IPS-NIHi11 (cell line): ENCODE measurements at places on chromosomes 7 and 10.

DNA sequence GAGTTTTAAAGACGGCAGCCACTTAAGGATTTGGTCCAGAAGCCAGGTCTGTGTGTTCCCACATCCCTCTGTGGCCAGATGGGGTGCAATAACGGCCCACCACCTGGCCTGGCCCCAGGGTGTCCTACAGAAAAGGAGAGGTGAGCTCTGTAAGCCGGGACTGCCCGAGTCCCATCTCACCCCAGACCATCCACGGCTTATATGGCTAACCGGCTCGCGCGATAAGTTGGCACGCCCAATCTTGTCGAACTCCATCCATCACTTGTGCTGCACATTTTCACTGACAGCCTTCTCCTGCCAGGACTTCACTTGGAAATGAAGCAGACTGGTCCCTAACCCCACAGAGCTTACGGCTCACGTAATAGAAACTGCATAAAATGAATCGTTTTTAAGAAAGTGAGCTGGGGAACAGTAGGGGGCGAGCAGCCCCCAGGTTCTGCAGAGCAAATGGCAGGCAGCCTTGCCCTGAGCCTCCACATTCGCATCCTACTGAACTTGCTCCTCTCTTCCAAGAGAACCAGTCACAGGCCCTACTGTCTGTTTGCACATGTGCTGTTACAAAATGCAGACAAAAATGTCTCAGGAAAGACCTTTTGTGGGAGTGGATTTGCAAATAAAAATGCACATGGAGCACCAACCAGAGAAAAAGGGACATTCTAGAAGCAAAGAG is 98.2 kb downstream of the TNS3 start:
- no peak for DNase-seq

DNA sequence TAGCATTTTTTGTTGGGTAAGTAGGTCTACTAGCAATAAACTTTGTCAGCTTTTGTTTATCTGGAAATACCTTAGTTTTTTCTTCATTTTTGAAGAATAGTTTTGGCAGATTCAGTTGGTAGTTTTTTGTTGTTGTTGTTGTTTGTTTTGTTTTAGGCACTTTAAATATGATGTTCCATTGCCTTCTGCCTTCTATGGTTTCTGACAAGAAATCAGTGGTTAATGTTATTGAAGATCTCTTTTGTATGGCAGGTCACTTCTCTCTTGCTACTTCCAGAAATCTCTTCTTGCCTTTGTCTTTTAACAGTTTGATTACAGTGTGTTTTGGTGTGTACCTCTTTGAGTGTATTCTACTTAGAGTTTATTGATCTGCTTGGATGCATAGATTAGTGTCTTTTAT is 41.8 kb upstream of the ZNF365 start:
- no peak for DNase-seq

- DNase-seq, result no peak
Measured at GRCh38 chr10:124305131-124305530, 113.6 kb downstream of the OAT start.

DNA sequence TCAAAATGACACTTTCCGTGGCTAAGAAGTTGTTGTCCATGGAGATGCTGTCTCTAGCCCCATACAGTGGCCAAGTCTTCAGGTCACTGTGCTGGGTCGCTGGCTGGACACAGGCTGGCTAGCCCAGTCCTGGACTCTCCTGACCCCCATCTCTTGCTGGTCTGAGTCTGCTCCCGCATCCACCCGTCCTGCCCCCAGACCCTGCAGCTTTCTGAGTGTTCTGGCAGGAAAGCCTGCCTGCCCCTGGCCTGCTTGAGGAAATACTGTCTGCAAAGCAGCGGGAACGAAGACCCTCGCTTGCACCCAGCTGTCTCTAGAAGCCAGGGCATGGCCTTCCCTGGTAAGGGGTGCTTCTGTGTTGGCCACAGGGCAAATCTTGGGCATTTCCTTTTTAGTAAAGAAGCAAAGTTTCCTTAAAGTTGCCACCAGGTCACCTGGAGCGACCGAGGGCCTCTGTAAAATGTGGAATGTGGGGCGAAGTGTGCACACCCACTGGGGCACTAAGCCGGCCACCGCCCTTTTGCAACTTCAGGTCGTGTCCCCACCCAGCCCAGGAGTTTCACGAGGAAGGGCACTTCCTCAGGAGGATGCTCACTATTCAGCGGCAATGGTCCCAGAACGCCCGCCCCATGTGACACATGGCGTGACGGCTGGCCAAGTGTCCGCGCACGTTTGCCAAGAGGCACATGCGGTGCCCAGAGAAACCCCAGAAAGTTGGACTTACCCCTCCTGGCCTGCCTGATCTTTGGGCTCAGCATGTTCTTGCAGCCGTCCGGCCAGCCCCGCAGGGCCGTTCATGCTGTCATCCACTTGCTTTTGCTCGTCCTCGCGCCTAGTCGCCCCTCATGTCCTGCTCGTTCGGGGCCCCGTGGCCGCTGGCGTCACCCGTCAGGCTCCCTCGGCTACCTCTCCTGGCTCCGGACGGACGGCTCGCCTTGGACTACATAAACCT is 558 bp downstream of the ARHGAP22 start:
- DNase-seq, result no peak

DNA sequence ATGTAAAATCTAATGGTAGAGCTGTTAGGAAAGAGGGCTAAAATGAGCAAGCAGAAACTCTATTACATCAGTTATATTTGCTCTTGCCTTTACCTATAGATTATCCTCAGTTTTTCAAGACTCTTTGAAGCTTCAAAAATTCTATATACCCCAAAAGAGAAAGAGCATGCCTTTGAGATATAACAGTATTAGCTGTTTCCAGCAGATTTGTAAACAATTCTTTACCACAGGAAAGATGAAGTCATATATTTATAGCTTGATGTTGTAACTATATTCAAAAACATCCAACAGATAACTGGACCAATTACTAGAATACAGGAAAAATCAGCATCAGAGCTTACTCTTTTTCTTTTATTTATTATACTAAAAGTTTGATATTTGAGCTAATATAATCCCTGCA is 416.2 kb upstream of the TPK1 start:
- DNase-seq, result no peak

- no peak for DNase-seq
Measured at GRCh38 chr7:2483494-2483893, 7.3 kb upstream of the GRIFIN start.

- no peak for DNase-seq
Measured at GRCh38 chr7:85322252-85322651, 135.4 kb upstream of the SEMA3D start.

DNA sequence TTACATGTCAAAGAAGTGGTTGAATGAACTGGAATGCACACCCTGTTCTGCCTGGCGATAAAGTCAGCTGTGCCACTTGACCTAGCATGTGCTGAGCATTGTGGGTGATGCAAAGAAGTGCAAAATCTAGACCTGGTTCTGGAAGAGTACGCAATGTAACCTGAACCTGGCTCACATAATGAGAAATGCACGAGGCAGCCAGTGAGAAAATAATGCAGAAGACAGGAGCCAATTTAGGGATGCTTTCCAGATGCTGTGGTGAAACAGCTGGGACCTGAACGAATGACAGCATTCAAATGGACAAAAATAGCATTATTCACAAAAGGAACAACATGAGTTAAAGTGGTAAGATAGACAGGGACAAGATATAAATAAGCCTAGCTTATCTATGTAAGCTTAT is 402.6 kb downstream of the SORCS1 start:
- DNase-seq, result no peak

- no peak for DNase-seq
Measured at GRCh38 chr7:2225830-2226229, 6.9 kb downstream of the MAD1L1 start.

DNA sequence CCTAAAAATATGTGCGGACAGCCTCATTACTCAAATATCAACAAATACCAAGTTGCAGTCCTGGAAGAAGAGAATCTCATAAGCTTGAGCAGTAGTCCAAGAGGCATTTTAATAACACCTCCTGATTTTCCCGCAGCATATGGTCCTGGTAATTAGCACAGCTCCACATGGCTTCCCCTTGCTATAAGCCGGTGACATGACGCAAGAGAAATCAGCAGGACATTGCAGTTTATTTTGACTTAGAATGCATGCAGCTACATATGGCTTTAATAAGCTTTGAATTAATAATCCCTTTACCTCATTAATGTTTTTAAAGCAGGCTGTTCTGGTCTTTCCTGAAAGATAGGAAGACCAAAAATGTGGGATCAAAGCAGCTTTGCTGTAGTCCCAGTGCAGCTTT is 137.6 kb downstream of the RAMP3 start:
- DNase-seq, result no peak
